H4 (cell line): ENCODE measurements at places on chromosomes 3 and 15.
A peak's percentile ranks its signal among the peaks of the same experiment; 100 is the strongest.

GRCh38 chr15:41669701-41670100 is 9.5 kb downstream of the MGA start:
- DNase-seq, result no peak

DNA sequence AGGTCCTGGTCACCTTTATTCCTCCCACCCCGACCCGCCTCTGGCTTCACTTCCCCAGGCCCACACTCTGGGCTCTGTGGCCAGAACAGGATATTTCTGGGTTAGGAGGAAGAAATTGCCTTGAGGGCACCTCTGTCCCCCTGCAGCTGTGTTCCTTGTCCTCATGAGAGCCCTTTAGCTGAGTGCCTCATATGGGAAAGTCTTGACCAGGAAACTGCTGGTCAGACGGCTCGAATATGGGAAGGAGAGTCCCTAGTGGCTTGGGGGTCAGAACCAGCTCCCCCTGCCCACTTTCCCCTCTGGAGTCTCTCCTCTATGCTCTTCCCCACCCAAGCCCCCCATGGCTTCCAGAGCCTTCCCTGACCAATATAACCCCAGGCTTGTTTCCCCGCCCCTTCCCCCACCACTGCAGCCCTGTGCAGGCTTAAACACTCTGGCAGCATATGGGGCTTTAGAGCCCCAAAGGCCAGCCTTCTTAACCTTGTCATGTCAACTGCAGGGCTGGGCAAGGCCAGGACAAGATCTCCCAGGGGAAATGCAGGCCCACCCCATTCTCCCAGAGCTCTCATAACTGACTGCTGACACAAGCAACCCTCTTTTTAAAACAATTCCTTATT is 36.4 kb downstream of the SEC22C start:
- DNase-seq, result no peak

- no peak for DNase-seq
These were observed 54.4 kb downstream of the ATP1B3 start for GRCh38 chr3:141930801-141931200.

GRCh38 chr15:34616613-34617012 is 33.2 kb upstream of the GOLGA8B start:
- peak; percentile 50 for DNase-seq

GRCh38 chr3:197011780-197012539 is 17.7 kb downstream of the MELTF start:
- no peak for DNase-seq

DNA sequence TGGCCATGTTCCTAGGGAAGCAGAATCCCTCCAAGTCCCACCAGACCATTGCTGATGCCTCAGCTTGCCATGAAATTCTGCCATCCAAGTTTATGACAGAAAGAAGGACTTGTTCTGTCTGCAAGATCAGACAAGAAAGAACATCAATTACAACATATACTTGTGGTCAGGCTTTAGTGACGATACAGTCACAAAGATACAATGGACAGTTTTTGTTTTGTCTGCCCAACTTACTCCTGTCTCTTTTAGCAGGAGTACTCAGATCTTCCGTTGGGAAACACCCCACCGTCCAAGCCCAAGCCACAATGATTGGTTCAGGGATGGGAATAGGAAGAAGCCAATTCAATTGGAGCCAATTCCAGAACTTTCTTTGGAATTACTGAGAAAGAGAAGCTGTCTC is 15.7 kb downstream of the KLHL6 start:
- no peak for DNase-seq

DNA sequence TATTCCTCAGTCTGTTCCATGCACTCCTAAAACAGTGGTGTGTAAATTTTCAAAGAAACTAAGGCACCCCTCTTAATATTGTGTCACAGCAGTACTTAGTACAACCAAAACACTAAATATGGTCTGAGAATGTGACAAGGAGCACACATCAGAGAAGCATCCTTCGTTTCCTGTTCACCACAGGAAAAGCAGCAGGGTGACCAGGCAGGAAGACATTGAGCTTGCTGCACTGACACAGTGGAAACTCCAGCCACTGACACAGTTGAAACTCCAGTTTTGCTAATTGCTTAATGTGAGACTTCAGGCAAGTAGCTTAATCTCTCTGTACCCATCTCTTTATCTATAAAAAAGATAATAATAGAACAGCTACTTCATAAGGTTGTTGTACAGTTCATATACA is 353.0 kb upstream of the RORA start:
- no peak for DNase-seq

- DNase-seq, result no peak
These were observed 21.1 kb downstream of the LRTM1 start for GRCh38 chr3:54906763-54907162.

DNA sequence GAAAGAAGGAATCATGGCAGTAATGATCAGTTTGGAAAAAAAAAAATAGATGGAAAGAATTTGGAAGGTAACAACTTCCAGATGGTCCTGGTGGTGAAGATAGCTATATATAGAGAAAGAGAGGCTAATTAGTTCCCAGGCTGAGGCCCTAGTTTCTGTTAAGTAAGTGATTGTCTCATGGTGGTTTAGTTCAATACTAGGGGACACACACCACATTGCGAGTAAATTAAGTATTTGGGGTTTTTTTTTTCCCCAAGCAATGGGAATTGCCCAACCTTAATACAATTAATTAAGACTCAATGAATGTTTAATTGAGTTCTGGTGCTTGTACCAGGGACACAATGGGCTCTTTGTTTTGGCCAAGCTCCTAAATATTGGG is 143.8 kb upstream of the WNT5A start:
- DNase-seq, result no peak

DNA sequence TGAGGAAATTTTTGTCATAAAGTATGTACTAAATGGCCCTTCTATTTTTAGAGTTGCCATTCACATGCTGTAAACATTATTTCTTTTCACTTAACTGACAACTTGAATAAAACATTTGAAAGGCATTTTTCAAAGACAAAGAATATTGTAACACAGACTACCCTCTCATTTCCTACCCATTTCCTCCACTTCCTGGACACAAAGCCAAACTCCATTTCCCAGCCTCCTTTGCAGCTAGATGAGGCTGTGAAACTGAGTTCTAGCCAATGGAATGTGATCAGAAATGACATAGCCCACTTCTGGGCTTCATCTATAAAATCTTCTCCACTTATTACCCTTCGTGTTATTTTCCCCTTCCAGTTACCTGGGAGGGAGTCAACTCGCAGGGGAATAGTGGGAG is 288.9 kb upstream of the DPH6 start:
- DNase-seq, result no peak

- peak; percentile 85 for DNase-seq
These were observed 72.1 kb downstream of the LRIG1 start for GRCh38 chr3:66428733-66429132.

- no peak for DNase-seq
These were observed 790 bp downstream of the DAZL start for GRCh38 chr3:16604433-16604832.

GRCh38 chr3:184635774-184636173 is 74.2 kb downstream of the EPHB3 start:
- no peak for DNase-seq

DNA sequence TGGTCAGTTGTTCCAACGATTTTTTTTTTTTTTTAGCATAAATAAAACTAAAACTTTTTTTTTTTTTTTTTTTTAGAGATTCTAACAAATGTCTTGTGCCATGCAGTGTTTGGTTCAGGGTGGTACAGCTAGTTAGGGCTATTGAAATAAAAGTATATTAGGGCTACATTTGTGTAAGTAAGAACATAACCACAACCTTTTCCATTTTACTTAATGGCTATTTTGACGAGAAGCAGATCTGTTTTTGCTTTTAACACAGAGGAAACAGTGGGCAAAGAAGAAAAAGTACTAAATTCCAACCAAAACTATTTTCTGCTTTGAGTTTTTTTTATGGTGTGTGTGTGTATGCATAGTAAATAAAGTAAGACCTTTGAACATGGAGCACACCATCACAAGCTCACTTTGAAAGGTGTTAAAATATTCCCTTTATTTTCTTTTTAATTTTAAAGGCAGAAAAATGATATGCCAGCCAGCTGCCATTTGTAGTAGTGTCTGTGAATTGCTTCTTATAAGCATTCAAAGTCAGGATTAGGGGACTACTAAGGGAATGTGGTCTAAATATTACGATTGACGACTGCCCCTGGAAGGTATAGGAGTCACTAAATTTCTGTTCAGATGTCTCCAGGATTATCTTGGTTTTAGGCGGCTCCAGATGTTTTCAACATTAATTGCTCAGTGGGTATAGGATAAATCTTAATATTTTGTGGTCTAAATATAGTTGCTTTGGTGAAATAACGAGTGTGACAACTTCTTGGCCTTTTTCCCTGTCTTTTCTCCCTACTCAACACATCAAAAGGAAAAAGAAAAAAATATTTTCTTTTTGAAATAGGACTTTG is 3.1 kb downstream of the RARB start:
- no peak for DNase-seq

DNA sequence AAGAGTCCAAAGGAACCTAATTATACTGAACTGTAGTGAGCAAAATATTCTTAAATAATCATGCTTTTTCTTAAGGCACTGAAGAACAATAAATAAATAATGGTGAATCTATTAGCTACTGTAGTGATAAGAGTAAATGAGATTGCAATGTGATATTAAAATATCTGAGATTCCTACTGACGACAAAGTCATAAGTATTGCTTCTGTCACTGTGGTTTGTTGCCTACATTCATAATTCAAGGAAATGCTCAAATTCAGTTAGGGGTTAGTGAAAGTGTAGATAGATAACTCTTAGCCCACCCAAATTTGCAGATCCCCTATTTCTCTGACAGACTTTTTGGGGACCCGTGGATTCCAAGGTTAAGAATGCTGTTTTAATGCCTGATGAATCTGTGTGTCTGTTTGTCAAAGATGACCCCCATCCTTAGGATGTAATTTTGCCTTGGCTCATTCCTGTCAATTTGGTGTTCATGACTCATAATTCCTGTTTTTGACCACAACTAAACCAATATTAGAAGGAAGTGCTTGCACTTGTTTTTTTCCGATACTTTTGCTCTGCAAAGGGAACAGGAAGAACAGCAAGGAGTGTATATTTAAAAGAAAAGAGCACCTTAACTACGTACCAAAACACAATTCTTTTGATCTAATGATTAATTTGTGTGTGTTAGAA is 86.7 kb downstream of the MAGI1 start:
- DNase-seq, result no peak

- DNase-seq, result peak; percentile 22
These were observed 182.4 kb downstream of the CBLB start for GRCh38 chr3:105686278-105686897.

DNA sequence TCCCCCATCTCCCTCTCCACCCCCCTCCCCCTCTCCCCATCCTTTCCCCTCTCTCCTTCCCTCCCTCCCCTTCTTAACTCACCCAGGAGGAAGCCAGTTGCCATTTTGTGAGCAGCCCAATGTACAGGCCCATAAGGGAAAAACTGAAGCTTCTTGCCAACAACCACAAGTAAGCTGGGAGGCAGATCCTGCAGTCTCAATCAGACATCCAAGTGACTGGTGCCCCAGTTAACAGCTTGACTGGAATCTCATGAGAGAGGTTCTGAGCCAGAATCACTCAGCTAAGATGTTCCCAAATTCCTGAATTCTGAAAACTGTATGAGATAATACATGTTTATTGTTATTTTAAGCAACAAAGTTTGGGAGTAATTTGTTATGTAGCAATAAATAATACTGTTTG is 90.7 kb downstream of the C3orf70 start:
- no peak for DNase-seq

DNA sequence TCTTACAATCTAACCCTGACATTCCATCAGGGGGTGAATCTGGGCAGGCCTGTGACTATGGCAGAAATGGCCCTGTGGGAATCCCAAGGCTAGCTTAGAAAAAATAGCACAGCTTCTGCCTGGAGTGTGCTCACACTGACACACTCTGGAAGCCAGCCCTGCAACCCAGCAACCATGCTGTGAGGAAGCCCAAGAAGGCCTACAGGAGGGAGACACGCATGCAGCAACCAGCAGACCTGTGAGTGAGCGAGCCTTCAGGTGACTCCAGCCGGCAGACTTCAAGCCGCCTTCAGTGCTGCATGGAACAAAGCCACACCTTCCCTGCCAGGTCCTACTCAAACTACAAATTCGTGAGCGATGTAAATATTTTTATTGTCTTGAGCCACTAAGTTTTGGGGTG is 26.1 kb downstream of the RAB6B start:
- no peak for DNase-seq

DNA sequence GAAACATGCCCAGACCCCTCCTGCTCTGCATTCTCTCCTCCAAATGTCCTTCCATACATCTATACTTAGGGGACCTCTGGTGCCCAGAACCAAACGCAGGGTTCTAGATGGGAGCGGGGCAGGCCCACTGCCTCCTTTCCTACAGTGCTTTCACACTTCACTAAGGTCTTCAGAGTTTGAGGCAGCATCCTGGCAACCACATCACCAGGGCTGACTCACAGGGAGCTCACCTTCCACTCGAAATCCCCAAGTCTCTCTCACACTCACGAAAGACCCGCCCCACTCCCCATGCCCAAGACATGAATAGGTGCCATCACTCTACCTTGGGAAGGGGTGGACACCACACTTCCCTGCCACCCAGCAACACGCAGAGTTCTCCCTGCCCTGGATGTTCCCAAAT is 18.9 kb downstream of the HOMER2 start:
- no peak for DNase-seq

GRCh38 chr15:40092256-40092978 is 16.3 kb downstream of the BMF start:
- DNase-seq, result peak; percentile 96

- no peak for DNase-seq
These were observed 856.8 kb downstream of the OTOL1 start for GRCh38 chr3:162353414-162353813.

DNA sequence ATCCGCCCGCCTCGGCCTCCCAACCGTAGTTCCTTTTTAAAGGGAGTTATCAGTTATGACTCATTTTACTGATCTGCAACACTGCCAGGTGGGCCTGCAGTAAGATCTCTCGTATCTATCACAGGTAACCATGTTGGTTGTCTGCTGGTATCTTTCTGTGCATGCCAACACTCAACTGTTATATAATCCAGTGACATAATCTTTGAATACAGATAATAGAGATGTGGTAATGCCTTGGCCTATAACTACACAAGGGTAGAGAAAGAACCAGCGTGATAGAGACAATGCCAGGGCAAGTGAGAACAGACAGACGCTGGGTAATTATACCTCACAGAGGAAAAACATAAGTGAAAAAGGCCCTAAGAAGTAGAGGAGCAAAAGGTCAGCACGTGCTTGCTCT is 11.0 kb upstream of the ARPP19 start:
- DNase-seq, result no peak

- peak; percentile 44 for DNase-seq
These were observed 34.9 kb downstream of the DCLK3 start for GRCh38 chr3:36729204-36730056.

GRCh38 chr3:40387895-40388254 is 891 bp downstream of the ENTPD3 start:
- no peak for DNase-seq

DNA sequence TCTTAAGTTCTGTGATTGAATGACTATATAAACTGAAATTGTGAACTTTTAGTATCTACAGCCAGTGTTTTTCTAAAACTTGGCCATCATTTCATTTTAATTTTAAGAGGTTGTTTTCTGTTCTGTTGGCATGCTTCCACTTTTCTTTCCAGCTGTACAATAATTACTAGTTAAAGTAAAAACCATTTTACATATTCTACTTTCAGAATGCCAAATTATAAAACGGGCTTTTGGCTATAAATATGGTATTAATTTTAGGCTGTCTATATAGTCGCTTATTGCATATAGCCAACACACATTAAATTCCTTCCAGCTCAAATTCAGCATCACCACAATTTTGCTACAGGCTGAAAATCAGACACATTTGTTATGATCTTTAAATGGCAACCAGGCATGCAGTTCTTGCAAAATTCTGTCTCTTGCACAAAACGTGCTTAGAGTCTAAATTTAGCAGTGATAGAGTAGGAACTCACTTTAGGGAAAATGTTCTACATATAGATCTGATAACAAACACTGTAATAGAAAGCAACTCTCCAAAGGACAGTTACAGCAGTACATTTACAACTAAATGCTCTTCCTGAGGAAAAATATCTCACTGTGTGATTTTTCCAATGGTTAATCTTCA is 81.1 kb downstream of the BTD start:
- DNase-seq, result no peak
